Skeletal muscle cell (primary cell): ENCODE measurements at places on chromosomes 3 and 15.

- no peak for DNase-seq
Measured at GRCh38 chr3:177460047-177460446, 262.8 kb upstream of the TBL1XR1 start.

GRCh38 chr15:81914734-81915256 lies 131.0 kb downstream of the MEX3B start:
- peak; percentile 57 for DNase-seq

DNA sequence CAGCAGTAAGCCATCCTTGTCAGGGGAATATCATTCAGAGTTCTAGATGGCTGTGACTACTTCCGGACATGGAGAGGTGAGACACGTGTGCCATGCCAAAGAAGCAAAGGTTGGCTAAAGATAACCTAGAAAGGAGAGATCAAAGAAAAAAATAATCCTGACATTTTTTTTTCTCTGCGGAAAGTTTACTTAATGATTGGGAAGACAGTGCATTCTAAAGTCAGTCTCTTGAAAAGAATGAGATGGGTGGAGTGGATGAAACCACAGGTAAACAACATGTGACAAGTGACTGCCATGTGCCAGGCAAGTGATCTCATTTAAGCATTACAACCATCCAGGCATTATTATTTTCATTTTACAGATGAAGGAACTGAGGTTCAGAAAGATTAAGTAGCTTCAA lies 436.6 kb downstream of the SOX2 start:
- DNase-seq = no peak

DNA sequence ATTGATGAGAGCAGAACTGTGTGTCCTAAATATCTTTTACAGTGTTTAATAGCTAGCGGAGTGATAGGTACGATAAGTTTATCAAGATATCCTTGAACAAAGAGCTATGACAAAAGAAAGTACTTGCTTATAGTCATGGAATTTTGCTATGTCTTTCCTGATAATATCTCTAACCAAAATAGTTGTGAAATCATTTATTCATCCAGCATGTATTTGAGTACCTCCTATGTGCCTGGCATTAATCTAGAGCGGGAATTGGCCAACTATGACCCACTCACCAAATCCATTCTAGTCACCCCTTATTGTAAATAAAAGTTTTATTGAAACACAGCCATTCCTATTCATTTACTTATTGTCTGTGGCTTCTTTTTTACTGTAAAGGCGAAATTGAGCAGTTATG lies 46.6 kb downstream of the ZFAND6 start:
- DNase-seq = peak; percentile 10
